ENCODE measurements at places on chromosomes 2 and 18.
A peak's percentile ranks its signal among the peaks of the same experiment; 100 is the strongest.

GRCh38 chr2:137287913-137288639 is 522.7 kb downstream of the THSD7B start:
- DNase-seq: no peak

GRCh38 chr2:175256806-175257585 is 75.5 kb upstream of the ATP5MC3 start:
- DNase-seq: no peak

- no peak for DNase-seq
These were observed 73.4 kb downstream of the INPP4A start for GRCh38 chr2:98518101-98518500.

DNA sequence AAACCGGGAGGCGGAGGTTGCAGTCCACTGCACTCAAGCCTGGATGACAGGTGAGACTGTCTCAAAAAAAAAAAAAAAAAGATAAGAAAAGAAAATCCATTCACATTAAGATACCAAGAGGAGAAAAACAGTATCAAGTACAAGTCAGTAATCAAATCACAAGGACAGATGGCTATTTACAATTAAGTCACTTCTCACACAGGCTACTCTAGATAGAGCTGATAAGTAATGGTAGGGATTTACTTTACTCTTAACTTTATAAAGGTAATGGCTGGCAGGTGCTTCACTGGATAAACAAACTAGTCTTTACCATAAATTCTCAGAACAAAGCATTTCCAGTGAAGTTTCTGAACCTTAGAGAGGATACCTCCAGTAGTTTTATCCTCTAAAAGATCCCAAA is 11.5 kb downstream of the SF3B1 start:
- DNase-seq: no peak

DNA sequence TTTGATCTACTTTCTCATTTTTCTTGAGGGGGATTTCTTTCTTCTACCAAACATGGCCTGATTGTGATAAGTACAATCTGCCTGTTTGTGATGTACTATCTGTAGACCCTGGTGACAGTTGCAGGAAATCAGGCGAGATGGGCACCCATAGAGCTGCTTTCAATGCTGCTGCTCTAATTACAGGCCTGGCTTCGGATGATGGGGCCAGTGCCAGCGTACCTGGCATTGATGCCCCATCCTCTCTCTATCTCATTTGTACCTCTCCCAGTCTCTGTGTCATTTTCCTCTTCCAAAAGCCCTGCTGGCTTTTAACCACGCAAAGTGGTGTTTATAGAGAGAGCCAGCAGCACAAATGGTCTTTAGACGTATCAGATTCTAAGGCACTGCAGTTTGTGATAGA is 69.9 kb downstream of the KCTD18 start:
- no peak for DNase-seq

DNA sequence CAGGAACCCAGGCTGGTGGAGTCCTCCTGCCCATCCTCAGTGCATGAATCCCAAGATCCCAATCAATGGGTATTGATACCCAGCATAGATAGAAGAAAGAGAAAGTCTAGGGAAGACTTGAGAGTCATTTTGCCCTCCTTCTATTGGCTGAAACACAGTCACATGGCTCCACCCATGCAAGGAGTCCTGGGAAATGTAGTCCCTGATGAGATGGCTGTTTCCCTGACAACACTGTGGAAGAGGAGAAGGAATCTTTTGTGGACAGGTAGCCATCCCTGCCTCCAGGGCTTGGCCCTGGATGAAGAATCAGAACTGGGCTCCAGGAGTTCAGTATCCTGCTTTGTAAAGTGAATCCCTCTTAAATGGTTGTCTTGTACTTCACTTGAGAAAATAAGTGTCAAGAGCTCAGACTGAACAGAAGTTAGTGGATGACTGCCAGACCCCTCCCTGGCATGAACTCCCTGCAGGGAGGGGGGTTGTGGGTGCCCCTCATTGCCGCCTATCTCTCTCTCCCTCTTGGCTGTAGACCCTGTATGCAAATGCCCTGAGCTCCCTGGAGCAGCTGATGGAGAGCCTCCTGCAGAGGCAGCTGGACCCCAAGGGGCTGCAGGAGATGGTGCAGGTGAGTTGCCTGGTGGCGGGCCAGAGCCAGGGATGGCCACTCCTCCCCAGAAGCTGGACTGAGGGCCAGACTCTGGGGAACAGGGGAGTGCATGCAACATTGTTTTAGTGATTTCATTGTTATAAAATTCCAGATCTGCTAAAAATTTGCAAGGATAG is 36.1 kb downstream of the MROH2A start:
- DNase-seq: peak; percentile 37

DNA sequence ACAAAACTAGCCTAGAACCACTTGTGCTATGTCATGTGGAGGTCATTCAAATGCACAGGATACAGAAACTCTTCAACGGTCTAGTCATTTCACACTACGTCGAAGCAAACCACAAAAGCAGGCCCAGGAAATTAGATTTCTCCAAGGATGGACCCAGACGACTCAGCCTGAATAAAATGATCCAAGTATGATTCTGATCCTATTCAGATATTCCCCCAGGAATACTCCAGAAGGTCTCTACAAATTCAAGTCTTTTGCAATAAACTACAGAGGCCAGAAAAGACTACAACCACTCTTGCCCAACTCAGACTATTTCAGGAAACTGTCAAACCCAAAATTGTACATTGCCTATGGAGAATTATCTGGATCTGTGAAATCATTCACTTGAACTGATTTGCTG is 422.5 kb downstream of the METTL4 start:
- DNase-seq: no peak

DNA sequence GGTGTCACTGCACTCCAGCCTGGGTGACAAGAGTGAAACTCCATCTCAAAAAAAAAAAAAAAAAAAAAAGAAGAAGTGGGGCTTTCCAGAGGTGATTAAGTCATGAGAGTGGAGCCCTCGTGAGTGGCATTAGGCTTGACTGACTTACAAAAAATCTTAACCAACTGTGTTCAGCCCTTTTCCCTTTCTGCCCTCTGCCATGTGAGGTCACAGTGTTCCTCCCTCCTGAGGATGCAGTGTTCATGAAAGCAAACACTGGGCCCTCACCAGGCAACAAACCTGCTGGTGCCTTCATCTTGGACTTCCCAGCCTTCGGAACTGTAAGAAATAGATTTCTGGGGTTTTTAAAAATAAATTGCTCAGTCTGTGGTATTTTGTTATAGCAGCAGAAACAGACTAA is 37.0 kb upstream of the METTL21A start:
- DNase-seq: no peak

- no peak for DNase-seq
These were observed 20.9 kb downstream of the MAP4K3 start for GRCh38 chr2:39416140-39416539.

GRCh38 chr18:79466591-79466990 is 70.9 kb downstream of the NFATC1 start:
- DNase-seq: no peak

GRCh38 chr2:1826226-1826905 is 82.1 kb upstream of the PXDN start:
- DNase-seq: no peak

- no peak for DNase-seq
These were observed 60.1 kb upstream of the ARL4C start for GRCh38 chr2:234556848-234557573.

- peak; percentile 74 for DNase-seq
These were observed 20.6 kb downstream of the RPL37A start for GRCh38 chr2:216519154-216519762.

DNA sequence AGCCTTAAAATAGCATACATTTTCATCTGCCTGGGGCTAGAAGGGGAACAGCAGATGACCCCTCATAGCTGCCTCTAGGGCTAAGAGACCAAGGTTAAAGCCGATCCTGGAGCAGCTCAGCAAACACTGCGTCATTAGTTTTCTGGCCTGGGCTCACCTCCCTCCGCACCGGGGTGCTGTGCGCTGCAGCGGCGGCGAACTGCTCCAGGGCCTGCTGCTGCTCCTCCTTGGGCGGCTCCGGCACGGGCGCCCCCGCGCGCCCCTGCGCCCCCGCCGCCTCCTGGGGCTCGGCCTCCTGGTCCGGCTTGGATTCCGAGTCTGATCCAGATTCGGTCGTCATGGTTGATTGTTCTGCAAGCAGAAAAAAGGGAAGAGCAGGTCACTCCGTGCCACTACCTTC is 55.0 kb downstream of the EPB41L3 start:
- peak; percentile 60 for DNase-seq

DNA sequence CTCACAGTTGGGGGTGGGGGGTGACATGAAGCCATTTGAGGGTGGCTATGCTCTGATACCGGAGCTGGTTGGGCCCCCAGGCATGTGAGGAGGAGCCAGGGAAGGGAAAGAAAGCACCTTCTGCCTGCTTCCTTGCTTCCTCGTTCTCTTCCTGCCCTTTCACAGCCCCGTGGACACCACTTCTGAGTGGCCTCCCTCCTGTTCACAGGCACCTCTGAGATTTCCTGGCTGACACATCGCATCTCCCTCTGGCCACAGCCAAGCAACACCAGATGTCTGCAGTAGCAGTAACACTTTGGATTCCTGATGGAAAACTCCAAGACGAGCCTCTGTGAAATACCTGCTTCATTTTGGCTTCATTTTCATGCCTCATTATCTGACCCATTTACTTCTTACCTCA is 64.7 kb upstream of the ST3GAL5 start:
- DNase-seq: peak; percentile 68

GRCh38 chr18:34775461-34775860 is 65.4 kb downstream of the DTNA start:
- DNase-seq: no peak

GRCh38 chr2:178592655-178593054 is 112.4 kb downstream of the PLEKHA3 start:
- no peak for DNase-seq

- DNase-seq: no peak
These were observed 265.8 kb upstream of the MEIS1 start for GRCh38 chr2:66169076-66169475.

DNA sequence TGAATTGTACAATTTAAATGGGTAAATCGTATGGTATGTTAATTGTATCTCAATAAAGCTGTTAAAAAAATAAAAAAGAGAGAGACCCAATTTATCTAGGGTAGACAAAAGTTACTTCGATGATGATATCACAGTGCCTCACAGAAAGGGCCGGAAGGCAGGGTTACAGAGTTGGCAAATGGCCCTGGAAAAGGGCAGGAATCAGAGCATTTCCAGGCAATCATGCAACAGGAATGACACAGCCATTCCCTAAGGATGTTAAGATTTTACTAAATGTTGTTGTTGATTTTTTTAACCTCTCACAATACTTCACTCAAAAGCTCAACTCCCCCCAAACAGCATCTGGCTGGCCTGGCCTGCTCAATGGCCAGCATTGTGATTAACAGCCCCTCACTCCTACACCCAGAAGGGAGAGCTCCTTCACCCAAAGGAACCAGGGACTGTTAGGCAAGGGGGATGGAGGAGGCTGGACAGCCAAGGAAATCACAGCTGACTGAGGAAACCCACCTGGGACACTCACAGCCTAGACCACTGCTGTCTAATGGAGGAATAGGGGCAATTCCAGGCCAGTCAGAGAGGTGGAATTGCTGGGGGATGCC is 7.7 kb upstream of the SP100 start:
- DNase-seq: no peak

- DNase-seq: no peak
These were observed 191.9 kb upstream of the FN1 start for GRCh38 chr2:215627771-215628170.

Data from islet precursor cell (in vitro differentiated cells).